ENCODE measurements at places on chromosomes 5 and 9.

DNA sequence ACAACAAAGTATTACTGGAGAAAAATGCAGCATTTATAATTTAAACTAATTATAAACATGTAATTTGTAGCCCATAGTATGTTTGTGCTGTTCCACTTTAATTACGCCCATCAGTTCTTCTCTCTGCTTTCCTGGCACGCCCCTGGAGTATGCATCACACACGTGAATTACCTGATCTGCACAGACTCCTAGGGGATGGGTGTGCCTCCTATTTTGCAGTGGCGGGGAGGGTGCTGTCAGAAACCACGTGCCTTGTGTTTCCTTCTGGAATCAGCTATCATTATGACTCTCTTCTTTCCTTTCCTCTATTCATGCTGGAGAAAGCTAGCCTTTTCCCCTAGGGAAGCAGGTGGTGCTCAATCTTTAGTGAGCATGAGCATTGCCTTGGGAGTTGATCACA lies 43.3 kb downstream of the RPS23 start:
- no peak for DNase-seq

DNA sequence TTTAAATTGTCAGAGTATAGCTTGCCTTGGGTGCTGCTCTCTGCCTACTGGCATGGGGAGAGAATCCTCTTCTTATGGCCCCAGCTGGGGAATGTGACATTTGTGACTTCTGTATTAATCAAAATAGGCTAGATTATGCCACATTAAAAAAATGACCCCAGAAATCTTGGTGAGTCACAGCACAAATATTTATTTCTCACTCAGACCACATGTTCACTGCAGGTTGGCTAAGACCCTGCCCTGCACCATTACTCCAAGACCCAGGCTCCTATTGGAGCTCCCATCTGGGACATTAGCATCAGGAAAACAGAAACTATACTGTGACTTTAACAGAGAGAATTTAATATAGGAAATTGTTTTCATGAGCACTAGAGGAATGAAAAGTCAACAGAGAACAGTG lies 16.6 kb upstream of the WHRN start:
- DNase-seq = no peak

GRCh38 chr5:137142346-137142745 lies 356.8 kb downstream of the SPOCK1 start:
- DNase-seq = no peak

DNA sequence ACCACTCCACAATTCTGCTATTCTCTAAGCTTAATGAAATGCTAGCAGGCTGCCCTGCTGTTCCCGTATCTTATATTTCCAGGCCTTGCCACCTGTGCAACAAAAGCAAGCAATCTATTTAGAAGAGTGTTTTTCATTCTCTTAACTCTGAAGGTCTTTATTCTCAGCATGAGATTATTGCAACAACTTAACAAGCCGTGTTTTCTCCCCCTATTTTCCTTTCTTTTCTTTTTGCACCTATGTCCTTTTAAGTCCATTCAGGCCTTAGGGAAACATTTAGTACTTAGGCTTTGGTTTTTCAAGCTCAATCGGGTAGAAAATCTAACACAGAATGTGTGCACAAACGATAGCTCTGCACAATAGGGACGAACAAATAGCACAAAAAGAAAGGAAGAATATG lies 89.6 kb upstream of the DMRTA1 start:
- DNase-seq = no peak

- DNase-seq = no peak
Observed at GRCh38 chr9:131657456-131657855, 82.4 kb downstream of the RAPGEF1 start.

DNA sequence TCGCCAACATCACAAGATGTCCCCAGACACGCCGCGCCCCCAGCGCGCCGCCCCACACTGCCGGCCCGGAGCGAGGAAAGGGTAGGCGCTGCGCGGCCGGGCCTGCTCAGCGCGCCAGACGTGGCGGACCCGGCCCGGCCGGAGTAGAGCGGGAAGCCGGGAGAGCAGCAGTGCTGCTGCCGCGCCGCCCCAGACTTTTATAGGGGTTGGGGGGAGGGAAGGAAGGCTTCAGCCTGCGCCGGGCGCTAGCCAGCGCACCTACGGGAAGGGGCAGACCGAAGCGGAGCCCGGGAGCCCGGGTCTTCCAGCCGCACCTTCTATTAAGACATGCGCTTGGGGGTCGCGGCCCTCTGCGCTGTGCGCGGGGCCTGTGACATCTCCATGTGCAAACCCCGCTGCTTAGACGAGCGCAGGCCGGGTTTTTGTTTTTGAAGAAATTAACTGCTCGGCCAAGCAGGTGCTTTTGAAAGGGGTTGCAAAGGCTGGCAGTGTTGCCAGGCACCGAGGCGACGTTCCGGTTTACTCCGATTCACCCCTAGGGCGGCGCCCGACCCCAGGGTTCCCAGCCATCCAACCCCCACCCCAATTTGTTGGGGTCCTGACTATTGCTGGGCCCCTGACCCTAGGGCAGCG lies 353 bp upstream of the PAX5 start:
- no peak for DNase-seq

- peak; percentile 9 for DNase-seq
Observed at GRCh38 chr9:113558632-113559502, 95.3 kb downstream of the RGS3 start.

DNA sequence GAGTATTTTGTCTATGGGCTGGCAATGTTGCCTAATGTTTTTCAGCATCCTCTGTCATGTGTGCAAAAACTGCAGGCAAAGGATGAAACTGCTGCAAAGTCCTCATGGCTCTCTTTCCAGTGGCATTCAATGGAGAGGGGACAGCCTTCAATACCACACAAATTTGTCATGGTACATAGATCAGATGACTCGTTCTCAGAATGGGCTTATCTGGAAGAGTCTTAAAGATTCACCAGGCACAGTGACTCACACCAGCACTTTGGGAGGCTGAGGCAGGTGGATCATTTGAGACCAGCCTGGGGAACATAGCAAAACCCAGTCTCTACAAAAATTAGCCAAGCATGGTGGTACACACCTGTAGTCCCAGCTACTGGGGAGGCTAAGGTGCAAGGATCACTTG lies 5.3 kb downstream of the CDKN2AIPNL start:
- no peak for DNase-seq

DNA sequence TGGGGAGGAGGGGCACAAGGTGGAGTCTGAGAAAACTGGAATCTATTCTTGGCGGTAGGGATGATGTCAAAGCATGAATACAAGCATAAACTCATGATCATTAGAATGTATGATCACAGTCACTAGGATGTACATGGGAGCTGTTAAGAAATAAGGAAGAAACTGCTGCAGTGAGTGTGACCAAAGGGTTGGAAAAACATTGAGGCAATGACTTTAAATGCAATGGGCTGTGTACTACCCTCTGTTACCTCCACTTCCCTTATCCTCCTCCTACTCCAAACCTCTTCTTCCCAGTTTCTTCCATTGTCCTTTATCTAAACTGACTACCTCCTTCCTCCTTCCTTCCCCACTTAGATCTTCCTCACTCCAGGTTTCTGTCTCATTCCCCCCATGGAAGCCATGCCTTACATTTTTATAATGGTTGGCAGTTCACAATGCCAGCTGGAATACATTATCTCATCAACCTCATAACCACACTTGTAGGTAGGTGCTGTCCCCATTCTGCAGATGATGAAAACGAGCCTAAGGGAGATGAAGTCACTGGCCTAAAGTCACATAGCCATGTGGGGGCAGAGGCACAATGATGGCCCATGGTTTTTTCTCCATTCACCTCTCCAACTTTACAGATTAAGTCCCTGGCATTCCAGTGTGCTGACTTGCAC lies 21.9 kb upstream of the TNFSF15 start:
- no peak for DNase-seq

- DNase-seq = no peak
Observed at GRCh38 chr9:112861155-112861554, 29.5 kb downstream of the SLC46A2 start.

GRCh38 chr5:158999339-158999738 lies 100.4 kb downstream of the EBF1 start:
- no peak for DNase-seq

- no peak for DNase-seq
Observed at GRCh38 chr5:103464835-103465484, 97.6 kb downstream of the NUDT12 start.

GRCh38 chr5:135342551-135342875 lies 56.5 kb downstream of the MACROH2A1 start:
- DNase-seq = no peak

- DNase-seq = no peak
Observed at GRCh38 chr9:15361737-15362136, 54.7 kb upstream of the TTC39B start.

GRCh38 chr5:37055383-37055990 lies 178.9 kb downstream of the NIPBL start:
- no peak for DNase-seq

DNA sequence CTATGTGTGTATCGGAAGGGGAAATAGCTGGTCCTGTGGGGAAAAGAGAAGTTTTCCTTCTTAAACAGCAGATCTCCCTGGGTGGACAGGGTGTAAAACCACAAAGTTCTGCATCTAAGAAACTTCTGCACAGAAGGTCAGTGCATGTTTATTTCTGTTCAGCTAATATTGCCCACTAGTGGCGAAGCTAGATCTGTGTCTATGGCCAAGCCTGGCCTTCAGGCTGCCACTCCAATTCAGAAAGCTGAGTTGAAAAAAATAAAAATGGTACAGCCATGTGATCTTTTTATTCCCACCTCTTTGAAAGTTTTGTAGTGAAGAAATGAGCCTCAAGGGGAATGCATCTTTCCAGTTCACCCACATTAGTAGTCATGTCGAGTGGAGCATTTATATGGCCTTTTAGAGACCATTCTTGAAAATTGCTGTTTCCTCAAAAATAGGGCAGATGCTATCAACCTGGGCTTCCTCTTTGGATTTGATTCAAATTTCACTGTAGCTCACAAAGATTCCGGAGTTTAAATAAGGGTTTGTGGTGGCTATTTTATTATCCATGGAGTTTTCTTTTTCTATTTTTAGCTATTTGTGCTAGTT lies 488.0 kb downstream of the PRELID2 start:
- peak; percentile 43 for DNase-seq

DNA sequence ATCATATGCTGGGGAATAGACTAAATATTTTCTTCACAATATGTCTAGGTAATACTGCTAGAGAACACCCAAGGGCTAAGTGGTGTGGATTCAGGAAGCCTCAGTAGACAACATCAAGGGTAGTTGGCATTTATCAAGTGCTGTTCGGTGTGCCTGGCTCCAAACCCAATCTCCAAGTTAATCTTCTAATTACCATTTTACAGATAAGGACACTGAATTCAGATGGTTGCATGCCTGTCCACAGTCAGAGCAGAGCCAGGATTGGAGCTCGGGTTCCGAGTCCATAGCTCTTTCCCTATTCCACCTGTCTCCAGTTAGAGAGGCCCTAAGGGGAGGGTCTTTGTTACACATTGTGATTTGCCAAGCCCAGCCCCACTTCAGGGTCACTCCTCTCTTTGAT lies 58.2 kb downstream of the FGF18 start:
- no peak for DNase-seq

- DNase-seq = no peak
Observed at GRCh38 chr5:59516161-59516560, 377.4 kb downstream of the PDE4D start.

GRCh38 chr9:19771446-19771845 lies 17.4 kb downstream of the SLC24A2 start:
- DNase-seq = no peak

DNA sequence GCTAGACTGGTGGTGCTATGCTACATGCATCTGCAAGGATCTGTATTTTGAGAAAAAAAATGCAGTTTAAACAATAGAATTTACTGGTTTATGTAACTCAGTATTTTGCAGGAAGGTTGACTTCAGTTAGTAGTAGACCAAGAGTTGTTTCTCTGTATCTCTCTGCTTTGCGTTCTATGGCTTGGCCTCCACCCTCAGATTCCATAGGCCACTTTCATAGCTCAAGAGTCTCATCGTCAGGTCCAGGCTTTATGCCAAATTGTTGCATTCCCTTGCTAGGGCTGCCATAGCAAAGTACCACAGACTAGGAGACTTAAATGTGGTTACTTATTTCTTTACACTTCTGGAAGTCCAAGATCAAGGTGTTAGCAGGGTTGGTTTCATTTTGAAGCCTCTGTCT lies 48.1 kb upstream of the RORB start:
- no peak for DNase-seq

- no peak for DNase-seq
Observed at GRCh38 chr9:93962017-93962416, 6.9 kb upstream of the BARX1 start.

GRCh38 chr9:69675563-69675962 lies 3.4 kb upstream of the APBA1 start:
- DNase-seq = no peak

- DNase-seq = no peak
Observed at GRCh38 chr5:168088410-168089173, 202.9 kb upstream of the WWC1 start.

- DNase-seq = no peak
Observed at GRCh38 chr9:84843175-84843824, 173.8 kb downstream of the NTRK2 start.
